ENCODE measurements at places on chromosomes 5 and 9.

DNA sequence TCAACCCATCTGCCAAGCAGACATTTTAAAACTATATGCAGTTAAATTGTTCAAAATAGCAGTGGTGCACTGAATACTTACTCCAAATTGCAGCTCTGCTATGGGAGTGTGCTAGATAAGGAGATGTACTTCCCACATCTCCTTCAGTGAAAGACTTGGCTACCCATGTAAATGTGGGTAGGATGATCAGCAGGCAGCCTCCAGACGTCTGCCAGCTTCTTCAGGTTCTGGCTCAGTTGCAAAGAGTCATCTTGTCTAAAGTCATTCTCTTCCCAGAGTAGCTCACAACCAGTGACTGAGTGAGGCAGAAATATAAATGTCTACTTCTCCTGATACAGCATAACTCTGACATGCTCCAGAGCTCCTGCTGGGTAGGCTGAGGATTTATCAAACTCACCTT is 1050.0 kb upstream of the CDH10 start:
- DNase-seq: no peak

DNA sequence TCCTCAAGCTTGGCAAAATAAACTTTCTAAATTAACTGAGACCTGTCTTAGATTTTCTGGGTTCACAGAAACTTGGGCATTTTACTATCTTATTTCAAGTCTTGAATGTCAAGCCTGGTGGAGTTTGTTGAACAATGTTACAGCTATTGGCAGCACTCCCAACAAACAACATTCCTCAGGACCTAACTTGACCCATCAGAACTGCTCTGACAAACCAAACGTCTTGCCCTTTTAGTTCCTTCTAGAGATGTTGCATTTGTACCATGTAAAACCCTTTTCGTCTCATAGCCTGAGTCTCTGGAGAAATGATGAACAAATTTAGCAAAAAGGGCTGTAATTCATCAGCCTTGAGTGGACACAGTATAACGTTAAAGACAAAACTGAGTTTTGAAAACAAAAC is 51.1 kb downstream of the GNA14 start:
- DNase-seq: no peak

- no peak for DNase-seq
Measured at GRCh38 chr5:171363846-171364245, 23.8 kb upstream of the NPM1 start.

DNA sequence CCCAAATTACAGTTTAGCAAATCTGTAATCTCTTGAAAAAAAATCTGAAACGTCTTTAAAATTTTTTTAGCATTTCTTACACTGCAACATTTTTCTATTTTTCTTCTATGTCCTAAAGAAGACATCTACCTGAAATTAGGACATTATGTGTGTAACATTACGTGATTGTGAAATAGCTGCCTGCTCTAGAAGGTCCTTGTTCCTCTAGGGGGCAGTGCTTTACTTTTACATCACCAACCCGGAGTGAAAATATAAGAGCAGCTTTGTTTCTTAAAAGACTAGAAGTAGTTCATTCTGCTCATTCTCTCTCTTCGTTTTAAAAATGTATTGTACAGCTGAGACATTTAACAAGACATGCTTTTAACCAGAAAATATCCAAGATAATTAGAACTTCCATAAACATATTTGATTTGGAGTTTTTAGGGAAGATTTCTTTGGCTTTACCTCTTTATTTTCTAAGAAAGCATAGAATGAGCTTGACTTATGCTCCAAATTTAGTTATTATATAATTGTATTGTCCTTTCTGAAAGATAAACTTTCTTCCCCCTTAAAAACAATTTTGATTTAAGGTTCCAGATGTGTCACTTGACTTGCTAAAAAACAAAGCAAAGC is 48.1 kb upstream of the RIOK2 start:
- peak; percentile 11 for DNase-seq

DNA sequence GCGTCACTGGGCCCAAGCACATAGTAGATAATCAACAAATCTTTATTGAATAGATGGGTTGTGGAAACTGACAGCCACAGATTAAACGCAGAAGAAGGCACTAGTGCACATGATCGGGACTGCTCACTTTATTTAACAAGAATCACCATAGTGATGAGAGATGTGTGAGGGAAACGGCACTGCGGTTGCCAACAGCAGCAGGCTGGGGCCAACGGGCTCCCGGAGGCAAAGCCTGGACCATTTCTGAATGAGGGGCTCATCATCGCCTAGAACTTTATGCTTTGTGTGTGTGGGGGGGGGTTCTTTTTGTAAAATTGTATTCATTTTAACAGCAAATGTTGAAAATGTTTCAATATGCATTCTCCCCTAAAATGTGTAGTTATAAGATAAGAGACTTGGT is 61.9 kb upstream of the RUFY1 start:
- no peak for DNase-seq

- DNase-seq: no peak
Measured at GRCh38 chr9:38439916-38440301, 15.7 kb upstream of the IGFBPL1 start.

DNA sequence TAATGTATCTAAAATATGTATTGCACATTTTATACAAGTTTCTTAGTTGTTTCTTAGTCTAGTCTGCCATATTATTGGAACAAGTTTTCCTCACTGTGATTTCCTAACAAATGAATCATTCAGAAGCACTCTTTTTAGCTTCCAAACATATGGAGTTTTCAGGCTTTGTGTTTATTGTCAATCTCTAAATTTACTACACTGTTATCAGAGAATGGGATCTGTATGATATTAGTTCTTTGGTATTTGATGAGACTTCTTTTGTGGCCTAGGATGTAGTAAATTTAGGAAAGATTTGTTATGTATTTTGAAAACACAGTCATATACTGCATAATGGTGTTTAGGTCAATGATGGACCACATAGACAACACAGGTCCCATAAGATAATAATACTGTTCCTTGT is 25.7 kb downstream of the SREK1IP1 start:
- no peak for DNase-seq

- no peak for DNase-seq
Measured at GRCh38 chr5:160480652-160481051, 59.0 kb downstream of the PTTG1 start.

DNA sequence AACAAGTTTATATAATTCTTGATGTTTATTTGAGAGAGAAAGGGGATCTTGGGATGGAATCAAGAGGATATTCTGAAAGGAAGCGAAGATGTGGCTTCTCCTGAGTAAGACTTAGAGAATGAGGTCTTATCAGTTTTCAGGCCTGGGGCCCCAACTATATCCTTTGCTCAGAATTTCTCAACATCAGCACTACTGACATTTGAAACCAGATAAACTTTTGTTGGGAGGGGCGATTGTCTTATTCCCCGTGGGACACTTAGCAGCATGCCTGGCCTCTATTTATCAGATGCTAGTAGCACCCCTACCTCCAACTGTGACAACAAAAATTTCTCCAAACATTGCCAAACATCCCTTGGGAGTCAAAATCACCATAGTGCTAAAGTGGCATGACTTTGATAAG is 567.7 kb downstream of the MAT2B start:
- no peak for DNase-seq

DNA sequence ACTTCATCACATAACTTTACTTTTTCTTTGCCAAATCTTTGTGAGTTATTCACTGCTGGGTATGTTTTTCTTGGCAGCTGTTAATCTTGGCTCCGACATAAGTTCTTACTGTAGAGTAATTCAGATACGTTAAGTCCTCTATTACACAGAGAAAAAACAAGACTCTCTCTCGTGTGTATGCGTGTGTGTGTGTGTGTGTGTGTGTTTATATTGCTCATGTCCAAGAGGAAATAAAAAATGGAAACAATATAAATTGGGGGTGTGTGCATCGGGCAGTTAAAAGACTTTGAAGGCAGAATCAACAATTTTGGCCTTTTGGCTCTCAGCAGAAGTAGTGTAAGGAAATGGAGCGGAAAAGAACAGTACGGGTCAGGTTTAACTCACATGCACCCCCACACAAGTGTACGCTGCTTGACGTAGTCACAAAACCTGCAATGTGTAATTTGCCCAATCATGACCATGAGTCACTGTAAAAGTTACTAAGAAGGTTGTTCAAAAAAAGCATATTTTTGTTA is 67.2 kb upstream of the IFNE start:
- no peak for DNase-seq

DNA sequence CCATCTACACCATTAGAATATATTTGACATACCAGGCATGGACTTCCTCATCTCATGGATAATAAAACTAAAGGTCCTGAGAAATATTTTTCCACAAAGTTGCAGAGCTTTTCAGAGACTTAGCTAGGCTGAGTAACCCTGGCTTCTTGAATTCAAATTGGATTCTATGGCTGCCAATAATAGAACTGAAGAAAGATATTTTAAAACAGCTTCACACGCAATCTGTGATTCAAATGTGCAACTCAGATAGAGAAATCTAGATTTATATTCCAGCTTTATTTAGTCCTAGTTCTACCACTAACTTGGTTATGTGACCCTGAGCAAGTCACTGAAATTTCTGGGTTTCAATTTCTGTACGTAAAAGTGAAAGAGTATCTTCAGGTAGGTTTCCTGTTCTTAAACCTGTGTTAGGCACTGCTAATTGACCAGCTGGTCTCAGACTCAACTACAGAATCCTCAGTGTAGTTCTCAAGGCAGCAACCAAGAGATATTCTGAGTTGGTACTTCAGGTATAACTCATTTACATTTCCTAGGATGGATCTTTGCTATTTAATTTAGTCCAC is 235.3 kb downstream of the GABRB2 start:
- no peak for DNase-seq

GRCh38 chr5:181105391-181106025 is 25.5 kb downstream of the OR2V1 start:
- DNase-seq: no peak

- no peak for DNase-seq
Measured at GRCh38 chr5:83378624-83379289, 92.8 kb upstream of the VCAN start.

GRCh38 chr9:90891308-90892040 is 89.9 kb downstream of the SYK start:
- DNase-seq: no peak

DNA sequence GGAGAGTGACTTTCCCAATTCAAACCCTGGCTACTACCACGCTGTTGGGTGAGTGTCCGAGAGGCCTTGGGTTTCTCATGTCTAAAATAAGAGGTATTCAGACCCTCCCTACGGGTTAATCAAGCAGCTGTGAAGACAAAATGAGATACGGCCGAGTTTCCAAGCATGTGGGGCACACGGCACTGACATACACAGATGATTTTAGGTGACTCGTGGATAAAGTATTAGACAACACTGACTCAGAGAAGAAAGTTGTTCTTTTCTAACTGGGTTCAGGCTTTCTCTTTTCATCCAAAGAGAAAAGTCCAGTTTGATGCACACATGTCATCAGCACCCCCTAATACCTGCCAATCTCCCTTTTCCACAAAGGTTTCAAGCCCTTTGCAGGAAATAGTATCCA is 15.6 kb downstream of the FOXI1 start:
- no peak for DNase-seq

DNA sequence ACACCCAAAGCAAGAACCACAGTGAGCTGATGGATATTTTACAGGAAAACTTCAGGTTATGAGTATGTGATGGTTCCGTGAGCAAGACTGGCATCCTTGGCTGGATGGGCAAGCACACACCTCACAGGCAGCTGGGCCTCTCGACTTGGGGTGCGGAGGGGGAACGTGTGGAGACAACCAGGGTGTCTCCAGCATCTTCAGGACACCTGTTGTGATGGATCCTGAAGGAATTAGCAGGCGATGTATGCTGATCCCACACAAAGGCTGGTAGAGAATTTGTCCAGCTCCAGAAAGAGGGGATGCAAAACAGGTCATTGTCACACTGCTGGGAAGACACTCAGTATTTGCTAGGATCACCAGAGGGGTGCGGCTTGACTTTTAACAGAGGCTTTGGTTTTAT is 42.7 kb downstream of the SECISBP2 start:
- no peak for DNase-seq

DNA sequence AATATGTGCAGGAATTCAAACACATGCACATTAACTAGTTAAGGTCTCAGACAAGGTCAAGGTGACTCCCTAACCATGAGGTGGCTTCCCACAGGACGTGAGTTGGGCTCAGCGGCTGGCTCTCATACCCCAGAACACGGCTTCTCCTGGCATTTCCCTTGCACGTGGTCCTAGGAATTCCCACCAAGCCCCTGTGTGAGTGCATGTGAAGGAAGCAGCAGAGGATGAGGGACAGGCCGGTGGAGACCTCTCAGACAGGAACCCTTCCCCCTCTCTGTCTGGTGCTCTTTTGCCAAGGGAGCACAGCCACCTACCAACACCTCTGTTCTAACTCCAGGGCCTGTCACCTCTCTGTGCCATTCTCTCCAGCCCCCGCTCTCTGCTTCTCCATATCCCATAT is 271.0 kb downstream of the FSTL4 start:
- no peak for DNase-seq

DNA sequence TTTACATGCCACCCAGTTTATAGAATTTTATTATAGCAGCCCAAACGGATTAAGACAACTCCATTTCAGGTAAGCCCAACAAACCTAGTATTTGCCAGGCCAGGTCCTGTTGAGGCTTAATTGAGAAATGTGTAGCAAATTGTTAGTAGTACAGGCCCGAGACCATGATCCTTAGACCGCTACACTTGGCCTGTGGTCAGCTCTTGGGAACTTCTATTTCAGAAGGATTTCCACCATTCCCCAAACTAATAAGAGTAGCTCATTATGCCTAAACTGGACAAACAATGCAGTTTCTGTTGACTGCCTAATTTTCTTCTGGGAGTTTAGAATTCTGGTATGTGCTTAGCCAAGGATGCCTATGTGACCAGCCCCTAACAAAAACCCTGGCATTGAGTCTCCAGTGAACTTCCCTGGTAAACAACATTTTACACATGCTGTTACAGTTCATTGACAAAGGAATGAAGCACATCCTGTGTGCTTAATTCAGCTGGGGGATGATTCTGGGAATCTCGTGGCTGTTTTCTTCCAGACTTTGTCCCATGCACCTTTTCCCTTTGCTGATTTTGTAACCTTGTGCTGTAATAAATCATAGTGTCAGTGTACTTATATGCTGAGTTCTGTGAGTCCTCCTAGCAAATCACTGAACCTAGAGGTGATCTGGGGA is 5.6 kb upstream of the GPX3 start:
- no peak for DNase-seq

DNA sequence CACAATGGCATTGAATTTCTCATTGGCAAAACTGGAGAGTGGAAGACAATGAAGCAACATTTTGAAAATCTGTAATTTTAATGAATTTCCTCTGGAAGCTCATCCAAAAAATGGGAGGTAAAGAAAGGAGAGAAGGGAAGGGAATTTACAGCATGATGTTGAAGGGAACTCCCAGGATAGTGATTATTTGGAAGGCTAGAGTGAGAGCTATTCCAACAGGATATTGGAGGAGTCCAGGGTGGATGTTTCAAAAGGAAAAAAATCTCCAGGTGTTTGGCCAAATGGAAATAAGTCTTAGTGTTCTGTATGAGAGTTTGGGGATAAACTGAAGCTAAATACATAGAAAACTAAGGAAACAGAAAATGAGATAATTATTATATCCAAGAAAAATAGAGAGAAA is 106.2 kb downstream of the IZUMO3 start:
- no peak for DNase-seq

- DNase-seq: no peak
Measured at GRCh38 chr9:135920973-135921585, 13.7 kb upstream of the CAMSAP1 start.
